Breast epithelium (tissue), 4 donors: ENCODE measurements at places on chromosomes 16 and 17. TPM values are rescaled to one million over a fixed set of nuclear protein-coding genes. Genes with fewer than 3 reads are reported as not detected.

DNA sequence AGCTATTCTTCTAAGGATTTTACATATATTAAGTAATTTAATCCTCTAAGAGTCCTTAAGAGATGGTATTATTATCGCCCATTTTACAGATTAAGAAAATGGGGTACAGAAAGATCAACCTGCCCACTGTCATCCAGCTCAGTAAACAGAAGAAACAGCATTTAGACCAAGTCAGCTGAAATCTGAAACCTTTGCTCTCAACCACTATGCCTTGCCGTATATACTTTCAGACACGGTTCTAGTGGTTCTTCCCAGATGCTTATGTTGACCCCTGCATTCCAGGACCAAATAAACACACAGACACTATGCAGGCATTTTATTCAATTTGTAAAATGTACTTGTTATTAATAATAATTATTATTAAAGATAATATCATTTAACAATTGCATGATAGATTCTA lies 854.8 kb downstream of the KCNJ2 start:
- DNase-seq = no peak

Gene FBXO39
- 1.3 TPM for total RNA-seq

DNA sequence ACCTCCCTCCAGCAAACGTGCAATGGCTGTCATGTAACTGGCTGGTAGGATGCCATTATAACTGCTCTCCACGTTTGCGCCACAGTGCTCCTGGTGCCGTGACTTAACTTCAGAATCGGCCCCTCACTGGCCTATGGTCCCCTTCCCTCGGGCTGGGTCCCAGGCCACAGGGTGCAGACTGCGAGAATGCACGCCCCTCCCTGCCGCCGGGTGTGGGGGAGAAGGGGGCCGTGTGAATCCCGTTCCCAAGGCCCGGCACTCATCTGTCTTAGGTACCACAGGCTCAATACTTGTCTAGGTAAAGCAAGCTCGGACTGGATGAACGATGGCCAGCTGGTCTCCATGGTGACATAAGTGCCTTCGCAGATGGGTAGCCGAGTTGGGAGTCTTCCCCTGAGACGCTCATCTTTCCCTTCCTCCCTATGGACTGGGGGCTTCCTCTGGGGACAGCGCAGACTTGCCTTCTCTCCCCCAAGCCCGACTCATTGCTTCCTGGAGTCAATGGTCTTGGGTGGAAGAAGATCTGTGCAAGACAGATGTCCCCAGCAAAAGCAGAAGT lies 37.8 kb downstream of the TIMM22 start:
- no peak for DNase-seq

Gene TBC1D3B
- total RNA-seq = 1.9 TPM

GRCh38 chr16:64475627-64476351 lies 646.1 kb downstream of the CDH11 start:
- no peak for DNase-seq

DNA sequence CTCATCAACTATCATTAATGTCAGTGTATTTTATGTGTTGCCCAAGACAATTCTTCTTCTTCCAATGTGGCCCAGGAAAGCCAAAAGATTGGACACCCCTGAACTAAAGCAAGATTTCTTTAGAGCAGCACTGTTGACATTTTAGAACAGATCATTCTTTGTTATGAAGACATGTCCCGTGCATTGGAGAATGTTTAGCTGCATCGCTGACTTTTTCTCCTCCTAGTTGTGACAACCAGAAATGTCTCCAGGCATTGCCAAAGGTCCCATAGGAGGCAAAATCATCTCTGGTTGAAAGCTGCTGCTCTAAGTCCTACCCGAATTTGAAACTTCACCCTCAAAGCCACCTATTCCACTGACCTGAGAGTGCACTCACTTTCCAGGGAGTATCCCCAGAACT lies 62.7 kb upstream of the IRX6 start:
- no peak for DNase-seq

- no peak for DNase-seq
Measured at GRCh38 chr16:20803192-20803560, 3.1 kb downstream of the ERI2 start.

DNA sequence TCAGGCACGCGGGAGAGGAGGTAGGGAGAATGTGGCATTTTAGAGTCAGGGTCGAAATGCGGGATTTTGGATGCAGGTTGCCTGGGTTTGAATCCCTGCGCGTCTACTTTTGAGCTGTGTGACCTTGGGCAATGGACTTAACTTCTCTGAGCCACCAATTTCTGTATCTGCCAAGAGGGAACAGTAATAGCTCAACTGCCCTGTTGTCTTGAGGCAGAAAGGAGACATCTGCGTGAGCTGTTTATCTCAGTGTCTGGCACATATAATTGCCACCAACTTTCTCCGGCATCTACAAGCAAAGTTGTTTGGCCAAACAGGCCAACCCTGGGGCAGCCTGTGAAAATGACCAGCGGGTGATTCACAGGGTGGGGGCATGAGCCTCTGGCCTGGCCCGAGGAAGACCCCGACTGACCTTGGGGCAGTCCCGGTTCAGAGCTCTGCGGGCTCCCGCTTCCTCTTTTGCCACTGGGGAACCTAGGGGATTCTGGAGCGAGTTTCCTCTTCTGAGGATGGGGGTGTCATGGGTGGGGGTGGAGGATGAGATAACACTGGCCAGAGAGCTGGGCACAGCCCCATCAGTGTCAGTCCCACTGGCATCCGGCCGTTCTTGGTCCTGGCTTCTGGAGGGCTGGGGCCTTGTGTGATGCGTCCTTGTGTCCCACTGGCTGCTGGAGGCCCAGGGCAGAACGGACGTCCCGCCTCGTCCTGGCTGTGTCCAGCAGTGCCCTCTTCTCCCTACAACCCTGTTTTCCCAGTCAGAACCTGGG lies 1.3 kb downstream of the SNN start:
- no peak for DNase-seq

- DNase-seq = no peak
Measured at GRCh38 chr17:35773679-35774425, 13.2 kb downstream of the C17orf50 start.

DNA sequence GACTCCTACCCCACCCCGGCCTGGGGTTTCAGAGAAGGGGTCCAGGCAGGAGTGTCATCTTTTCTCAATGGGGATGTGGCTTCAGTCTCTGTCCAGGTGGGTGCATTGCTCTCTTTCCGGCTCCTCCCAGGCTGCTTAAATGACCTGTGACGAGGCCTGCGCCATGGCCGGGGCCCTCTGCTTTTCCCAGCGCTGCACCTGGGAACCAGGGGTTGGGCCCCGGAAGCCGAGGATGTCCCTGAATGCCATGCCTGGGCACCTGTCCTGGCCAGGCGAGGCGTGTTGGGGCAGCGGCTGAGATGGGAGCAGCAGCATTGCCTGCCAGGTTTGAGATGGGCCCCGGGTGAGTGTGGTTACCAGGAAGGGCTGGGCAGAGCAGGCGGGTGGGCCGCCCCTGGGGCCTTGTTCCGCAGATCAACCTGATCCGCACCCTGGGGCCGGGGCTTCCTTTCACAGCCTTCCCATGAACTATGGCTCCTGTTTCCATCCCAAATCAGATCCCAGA lies 147.4 kb downstream of the SEC14L1 start:
- DNase-seq = no peak

Gene PARD6A
- total RNA-seq = 8.5 TPM

GRCh38 chr16:48446534-48446920 lies 61.3 kb upstream of the SIAH1 start:
- no peak for DNase-seq

GRCh38 chr16:2799859-2800226 lies 1.6 kb downstream of the PRSS41 start:
- no peak for DNase-seq

- DNase-seq = no peak
Measured at GRCh38 chr16:50762241-50762640, 20.4 kb downstream of the CYLD start.

Gene IL17C
- total RNA-seq = not detected

GRCh38 chr17:49364119-49364518 lies 2.1 kb upstream of the ZNF652 start:
- no peak for DNase-seq

Gene TAC4
- not detected for total RNA-seq

Gene CDRT15L2
- not detected for total RNA-seq

DNA sequence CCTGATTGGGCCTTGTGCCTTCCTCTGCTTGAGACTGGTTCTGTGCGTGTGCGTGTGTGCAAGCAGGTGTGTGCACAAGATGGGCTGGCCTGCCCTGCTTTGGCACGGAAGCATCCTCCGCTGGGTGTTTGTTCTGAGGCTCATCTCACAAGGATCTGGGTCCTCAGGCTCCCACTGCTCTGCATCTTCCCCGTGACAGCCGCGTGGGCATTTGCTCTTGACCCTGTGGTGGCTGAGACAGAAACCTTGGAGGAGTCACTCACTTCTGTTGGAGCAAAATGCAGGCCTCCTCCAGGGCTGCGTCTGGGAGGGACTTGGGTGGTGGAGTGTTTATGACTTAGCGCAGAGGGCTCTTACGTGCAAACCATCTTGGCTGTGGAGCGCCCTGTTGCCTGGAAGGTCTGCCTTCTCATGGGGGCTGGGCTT lies 119.2 kb downstream of the RPTOR start:
- no peak for DNase-seq

- DNase-seq = no peak
Measured at GRCh38 chr17:72165192-72165866, 44.5 kb downstream of the SOX9 start.

- no peak for DNase-seq
Measured at GRCh38 chr17:82171750-82172375, 40.8 kb downstream of the CCDC57 start.

GRCh38 chr16:73018821-73019456 lies 29.0 kb downstream of the ZFHX3 start:
- DNase-seq = no peak

GRCh38 chr17:77666881-77667395 lies 291.6 kb upstream of the TNRC6C start:
- DNase-seq = no peak

DNA sequence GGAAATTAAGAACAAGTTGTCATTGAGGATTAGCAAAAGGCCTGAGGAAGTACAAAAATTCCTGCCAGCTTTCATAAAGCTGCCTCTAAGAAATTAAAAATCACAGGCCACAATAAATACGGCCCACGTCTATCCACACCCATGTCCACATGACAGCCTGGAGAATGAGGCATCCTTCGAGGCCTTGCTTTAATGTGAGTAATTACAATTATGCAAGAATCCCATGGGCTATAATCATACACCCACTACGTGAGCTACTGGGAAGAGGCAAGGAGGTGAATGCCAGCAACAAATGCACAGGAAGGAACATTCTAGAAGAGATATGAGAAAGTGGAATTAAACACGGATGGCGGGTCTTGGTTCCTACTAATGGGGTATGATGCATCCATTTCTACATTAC lies 65.4 kb upstream of the ZFHX3 start:
- no peak for DNase-seq

- no peak for DNase-seq
Measured at GRCh38 chr16:80323187-80323807, 217.5 kb upstream of the DYNLRB2 start.

- DNase-seq = no peak
Measured at GRCh38 chr17:29760279-29761039, 137.7 kb upstream of the CORO6 start.

- no peak for DNase-seq
Measured at GRCh38 chr16:49937886-49938285, 82.0 kb upstream of the ZNF423 start.

- DNase-seq = no peak
Measured at GRCh38 chr17:77694391-77695363, 263.8 kb upstream of the TNRC6C start.

DNA sequence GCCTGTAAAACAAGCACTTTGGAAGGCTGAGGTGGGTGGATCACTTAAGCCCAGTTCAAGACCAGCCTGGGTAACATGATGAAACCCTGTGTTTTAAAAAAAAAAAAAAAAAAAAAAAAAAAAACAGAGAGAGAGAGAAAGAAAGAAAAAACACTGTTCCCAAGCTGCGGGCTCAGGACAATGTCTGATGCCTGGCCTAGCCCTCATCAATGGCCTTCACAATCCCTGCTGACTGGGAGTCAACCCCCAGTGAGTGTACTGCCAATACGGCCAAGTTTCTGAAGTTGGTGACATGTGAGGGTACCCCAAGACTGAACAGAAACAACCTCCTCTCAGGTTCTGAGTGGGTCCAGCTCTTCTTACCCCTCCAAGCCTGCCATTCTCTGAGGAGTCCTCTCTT lies 116.5 kb downstream of the ZNF778 start:
- DNase-seq = no peak

DNA sequence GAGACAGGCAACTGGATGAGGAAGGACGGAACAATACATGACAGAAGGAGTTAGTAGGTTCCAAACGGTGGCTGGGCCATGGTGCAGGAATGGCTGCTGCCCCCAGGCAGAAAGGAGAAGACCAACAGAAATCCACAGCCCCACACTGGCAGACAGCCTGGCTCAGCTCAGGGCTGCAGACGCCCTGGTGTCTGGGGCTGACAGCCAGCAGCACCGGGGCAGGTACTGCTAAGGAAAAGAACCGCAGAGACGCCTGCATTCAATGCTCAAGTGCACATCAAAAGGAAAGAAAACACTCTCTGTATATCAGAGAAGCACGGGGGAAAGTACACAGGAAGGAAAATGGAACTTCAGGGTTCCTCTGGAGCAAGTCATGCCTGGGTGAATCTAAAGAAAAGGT lies 53.4 kb downstream of the GAS7 start:
- DNase-seq = no peak

GRCh38 chr17:45764479-45764878 lies 19.6 kb upstream of the CRHR1 start:
- no peak for DNase-seq

DNA sequence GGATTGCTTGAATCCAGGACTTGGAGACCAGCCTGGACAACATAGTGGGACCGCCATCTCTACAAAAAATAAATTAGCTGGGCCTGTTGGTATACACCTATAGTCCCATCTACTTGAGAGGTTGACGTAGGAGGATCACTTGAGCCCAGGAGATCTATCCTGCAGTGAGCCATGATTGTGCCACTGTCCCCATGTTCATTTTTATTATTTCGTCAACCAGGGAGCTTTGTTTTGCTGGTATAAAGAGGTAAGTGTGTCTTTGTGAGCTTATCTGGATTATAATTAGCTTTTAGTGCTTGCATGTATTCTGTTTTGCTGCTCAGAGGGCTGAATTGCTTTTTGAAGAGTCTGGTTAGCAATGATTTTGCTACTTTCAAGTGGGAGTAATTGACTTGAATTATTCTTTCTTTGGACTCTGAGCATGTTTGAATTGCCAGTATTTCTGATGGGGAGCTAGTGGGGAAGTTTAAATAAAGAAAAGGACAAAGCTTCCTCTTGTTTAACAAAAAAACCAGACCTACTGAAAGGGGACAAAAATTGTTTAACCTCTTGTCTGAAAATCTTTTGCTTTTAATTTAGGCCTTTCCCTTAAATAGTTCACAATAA lies 31.6 kb upstream of the BCAS3 start:
- DNase-seq = no peak

DNA sequence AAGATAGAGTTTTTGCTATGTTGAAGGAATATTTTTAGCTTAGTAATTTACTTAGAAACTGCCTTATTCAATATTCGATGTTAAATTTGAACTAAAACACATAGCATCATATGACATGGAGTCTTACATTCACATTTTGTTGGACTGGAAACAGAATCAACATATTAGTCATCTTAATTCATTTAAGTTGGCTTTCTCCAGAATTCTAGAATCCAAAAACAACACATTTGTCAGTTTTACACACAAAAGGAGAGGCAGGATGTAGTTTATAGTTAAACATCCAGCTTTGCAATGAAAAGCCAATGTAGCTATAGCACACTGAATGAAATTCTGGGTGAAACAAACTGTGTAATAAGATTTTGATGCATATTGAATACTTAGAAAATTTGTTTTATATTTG lies 43.3 kb downstream of the WWOX start:
- no peak for DNase-seq
